ENCODE measurements at places on chromosomes 3 and 15. TPM values are rescaled to one million over a fixed set of nuclear protein-coding genes. Genes with fewer than 3 reads are reported as not detected.

The ZNF621 gene
- total RNA-seq: 16.9 TPM

The DAPK2 gene
- 18.9 TPM for total RNA-seq

The SLC25A36 gene
- 232 TPM for total RNA-seq

The PP2D1 gene
- total RNA-seq: not detected

The SEMA3F gene
- total RNA-seq: 42.8 TPM

The DTWD1 gene
- total RNA-seq: 33.9 TPM

The SLC12A1 gene
- total RNA-seq: 578 TPM

The C3orf22 gene
- total RNA-seq: 0.12 TPM

The CCR3 gene
- total RNA-seq: 0.47 TPM

The CTSH gene
- 288 TPM for total RNA-seq

The KNSTRN gene
- 19.6 TPM for total RNA-seq
